ENCODE measurements at places on chromosomes 2 and 18.

DNA sequence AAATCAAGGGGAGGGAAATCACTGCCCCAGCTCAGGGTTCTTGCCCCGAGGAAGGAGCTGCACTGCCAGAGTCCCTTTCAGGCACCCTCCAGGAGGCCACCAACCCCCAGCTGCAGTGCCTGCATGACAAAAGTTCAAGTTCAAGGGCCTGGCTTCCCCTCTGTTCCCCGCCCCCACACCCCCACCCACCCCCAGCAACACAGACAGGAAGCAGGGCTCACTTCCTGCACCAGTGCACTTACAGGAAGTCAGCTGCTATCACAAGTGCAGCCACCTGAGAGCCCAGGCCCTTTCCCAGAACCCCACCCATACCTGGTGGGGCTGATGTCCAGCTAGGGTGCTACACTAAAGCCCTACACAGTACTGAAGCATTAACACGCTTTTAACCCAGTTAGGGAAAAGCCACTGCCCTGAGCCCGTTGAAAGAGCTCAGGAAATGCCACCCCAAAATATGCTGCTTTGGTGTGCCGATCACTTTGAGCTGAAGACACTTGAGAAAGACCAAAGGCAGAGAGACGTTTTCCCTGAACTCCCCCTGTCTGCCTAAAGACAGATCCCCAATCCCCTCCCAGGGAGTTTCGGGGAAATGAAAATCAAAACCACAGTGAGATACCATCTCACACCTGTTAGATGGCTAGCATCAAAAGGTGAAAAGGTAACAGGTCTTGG lies 109.9 kb upstream of the CAB39 start:
- no peak overlapping the region for H3K27ac ChIP-seq
- H3K36me3 ChIP-seq = no peaks in the 10 kb centered on the region
- no peaks in the 10 kb centered on the region for H3K27me3 ChIP-seq
- DNase-seq = no peak

- no peaks in the 10 kb centered on the region for H3K4me1 ChIP-seq
- H3K4me3 ChIP-seq = no peak overlapping the region
- no peaks in the 10 kb centered on the region for H3K27me3 ChIP-seq
- no peak overlapping the region for H3K27ac ChIP-seq
- peaks cover 62% of the 10 kb centered on the region for H3K36me3 ChIP-seq
Observed at GRCh38 chr2:239966853-239967552, 58.1 kb downstream of the NDUFA10 start.

GRCh38 chr2:56077359-56077915 lies 106.4 kb upstream of the CCDC85A start:
- peak; percentile 82 for DNase-seq
- no peak overlapping the region for H3K4me3 ChIP-seq
- no peaks in the 10 kb centered on the region for H3K36me3 ChIP-seq
- no peaks in the 10 kb centered on the region for H3K4me1 ChIP-seq
- no peak overlapping the region for H3K27ac ChIP-seq
- peaks cover 7% of the 10 kb centered on the region for H3K27me3 ChIP-seq

DNA sequence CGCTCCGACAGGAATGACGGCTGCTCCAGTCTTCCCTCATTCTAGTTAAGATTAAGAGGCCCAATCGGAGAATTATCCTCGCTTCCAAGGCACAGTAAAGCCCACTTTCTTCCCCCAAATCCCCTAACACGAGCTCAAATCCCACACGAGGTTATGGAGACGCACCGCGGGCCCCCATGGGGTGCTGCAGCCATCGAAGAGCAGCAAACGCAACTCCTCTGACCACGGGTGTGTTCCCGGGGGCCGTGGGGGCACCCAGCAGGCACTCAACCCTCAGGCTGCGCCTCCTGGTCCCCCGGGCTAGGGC lies 446 bp downstream of the COPS9 start:
- no peak overlapping the region for H3K27ac ChIP-seq
- no peaks in the 10 kb centered on the region for H3K4me1 ChIP-seq
- no peak for DNase-seq
- H3K27me3 ChIP-seq = no peaks in the 10 kb centered on the region
- peaks cover 33% of the 10 kb centered on the region for H3K36me3 ChIP-seq

GRCh38 chr18:28178720-28179119 lies 1.8 kb upstream of the CDH2 start:
- H3K4me3 ChIP-seq = peak overlapping the region; percentile 88
- DNase-seq = peak; percentile 77
- peaks cover 28% of the 10 kb centered on the region for H3K4me1 ChIP-seq
- no peaks in the 10 kb centered on the region for H3K27me3 ChIP-seq

- no peak overlapping the region for H3K27ac ChIP-seq
- no peaks in the 10 kb centered on the region for H3K27me3 ChIP-seq
- no peaks in the 10 kb centered on the region for H3K36me3 ChIP-seq
- H3K4me3 ChIP-seq = no peak overlapping the region
- DNase-seq = no peak
- no peaks in the 10 kb centered on the region for H3K4me1 ChIP-seq
Observed at GRCh38 chr2:223048519-223048918, 3.5 kb upstream of the KCNE4 start.
